RPMI8226 (cell line): ENCODE measurements at places on chromosomes 7 and 10.

DNA sequence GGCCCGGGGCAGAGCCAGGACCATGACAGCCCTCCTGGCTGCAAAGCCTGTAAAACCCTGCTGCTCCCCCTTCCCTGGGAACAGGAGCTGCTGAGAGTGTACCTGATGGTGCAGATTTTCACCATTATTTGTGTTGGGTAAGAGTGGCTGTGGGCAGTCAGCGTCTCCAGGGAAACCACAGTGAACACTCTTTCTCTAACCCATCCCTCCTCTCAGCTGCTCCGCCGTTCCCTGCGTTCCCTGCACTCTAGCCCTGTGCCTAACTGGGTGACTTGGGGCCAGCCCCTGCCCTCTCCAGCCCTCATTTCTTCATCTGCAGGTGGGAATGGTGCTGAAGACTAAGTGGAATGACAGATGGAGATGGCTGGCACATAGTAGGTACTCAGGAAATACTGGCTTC is 75.9 kb upstream of the PCBD1 start:
- DNase-seq, result no peak

- no peak for DNase-seq
Measured at GRCh38 chr10:122264436-122264835, 6.7 kb upstream of the BTBD16 start.

DNA sequence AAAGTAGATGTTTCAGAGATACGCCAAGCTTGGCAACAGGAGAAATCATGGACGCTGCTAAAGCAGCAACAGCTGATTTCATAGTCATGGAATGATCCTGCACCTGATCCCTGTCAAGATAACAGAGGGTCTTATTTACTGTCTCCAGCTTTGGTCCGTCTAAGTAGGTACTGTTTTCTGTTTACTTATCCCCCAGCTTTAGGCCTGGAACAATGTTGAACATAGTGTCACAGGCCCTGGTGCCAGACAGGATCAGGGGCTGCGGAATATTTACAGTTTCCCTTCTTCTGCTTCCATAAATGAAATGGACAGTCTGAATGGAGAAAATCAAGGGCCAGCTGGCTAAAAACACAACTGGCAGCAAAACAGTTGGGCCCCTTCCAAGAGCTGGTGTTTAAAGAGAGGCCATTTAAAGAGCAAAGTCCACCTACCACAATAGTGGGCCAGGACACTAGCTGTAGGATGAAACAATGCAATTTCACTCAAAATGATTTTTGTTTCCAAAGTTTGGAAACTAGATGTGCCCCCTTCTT is 2.9 kb downstream of the GPR37 start:
- no peak for DNase-seq

- DNase-seq, result no peak
Measured at GRCh38 chr10:110508806-110509544, 11.3 kb downstream of the DUSP5 start.

GRCh38 chr7:20107582-20107981 is 109.6 kb downstream of the MACC1 start:
- no peak for DNase-seq

DNA sequence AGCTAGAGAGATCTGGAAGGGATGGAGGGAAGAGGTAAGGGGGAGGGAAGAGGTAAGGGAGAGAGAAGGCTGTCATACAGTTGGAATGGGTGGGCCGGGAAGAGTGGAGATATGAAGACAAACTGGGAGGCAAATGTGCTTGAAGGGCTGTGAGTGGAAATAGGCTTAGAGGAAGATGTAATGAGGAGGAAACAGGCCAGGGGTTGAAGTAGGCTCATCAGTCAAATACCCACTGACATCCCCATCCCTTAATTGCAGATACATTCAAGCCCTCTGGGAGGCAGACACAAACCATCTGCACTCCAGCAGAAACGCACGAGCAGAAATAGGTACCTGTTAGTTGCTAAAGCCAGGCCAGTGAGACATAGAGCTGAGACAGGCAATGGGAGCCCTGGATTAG is 2.1 kb downstream of the SYNPO2L start:
- peak; percentile 30 for DNase-seq

- DNase-seq, result no peak
Measured at GRCh38 chr7:6536262-6537260, 14.7 kb downstream of the GRID2IP start.

GRCh38 chr7:27118580-27118979 is 12.0 kb downstream of the HOXA4 start:
- DNase-seq, result no peak

- no peak for DNase-seq
Measured at GRCh38 chr7:147415991-147416390, 1174.6 kb upstream of the C7orf33 start.

DNA sequence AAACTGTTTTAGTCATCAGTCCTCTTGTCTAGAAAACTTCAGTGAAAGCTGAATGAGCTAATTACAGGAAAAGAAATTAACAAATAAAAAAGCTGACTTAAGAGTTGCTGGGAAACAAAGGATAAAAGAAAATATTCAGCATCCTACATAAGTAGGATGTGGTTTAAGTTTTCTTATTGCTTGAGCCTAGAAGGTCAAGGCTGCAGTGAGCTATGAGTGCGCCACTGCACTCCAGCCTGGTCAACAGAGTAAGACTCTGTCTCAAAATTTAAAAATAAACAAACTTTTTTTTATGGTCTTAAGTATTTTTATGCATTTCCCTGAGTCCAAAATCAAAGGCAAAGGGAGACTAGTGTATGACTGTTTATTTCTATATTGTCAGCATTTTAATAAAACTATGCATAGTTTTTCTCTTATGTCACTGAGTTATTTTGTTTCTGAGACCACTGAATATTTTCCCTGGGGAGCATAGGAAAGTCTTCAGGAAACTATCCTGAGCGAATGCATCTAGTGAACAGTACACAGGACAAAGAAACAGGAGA is 40.0 kb upstream of the LRRN3 start:
- no peak for DNase-seq

DNA sequence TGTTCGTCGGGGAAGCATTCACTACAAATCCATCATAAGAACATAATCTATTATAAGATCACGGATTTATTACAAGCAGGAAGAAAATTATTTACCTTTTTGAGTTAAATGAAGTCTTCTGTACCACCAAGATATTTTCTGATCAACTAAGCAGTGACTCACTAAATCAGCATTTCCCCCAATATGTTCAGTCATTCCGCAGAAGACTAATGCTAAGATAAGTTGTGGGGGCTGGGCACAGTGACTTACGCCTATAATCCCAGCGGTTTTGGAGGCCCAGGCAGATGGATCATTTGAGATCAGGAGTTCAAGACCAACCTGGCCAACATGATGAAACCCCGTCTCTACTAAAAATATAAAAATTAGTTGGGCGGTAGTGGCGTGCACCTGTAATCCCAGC is 144.2 kb upstream of the EGR2 start:
- no peak for DNase-seq

- no peak for DNase-seq
Measured at GRCh38 chr10:29554660-29555059, 80.1 kb downstream of the SVIL start.

DNA sequence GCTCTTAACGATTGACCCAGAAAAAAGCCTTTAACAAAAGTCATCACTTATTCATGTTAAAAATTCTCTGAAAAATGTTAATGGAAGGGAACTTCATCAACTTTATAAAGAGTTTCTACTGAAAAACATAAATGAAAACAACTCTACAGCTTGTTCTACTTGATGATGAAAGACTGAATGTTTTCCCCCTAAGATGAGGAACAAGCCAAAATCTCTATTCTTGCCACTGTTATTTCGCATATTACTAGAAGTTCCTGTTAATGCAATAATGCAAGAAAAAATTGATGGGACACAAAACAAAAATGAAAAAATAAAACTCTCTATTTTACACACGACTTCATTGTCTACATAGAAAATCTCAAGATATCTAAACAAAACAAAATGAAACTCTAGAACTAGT is 249.8 kb upstream of the AKR1E2 start:
- no peak for DNase-seq

DNA sequence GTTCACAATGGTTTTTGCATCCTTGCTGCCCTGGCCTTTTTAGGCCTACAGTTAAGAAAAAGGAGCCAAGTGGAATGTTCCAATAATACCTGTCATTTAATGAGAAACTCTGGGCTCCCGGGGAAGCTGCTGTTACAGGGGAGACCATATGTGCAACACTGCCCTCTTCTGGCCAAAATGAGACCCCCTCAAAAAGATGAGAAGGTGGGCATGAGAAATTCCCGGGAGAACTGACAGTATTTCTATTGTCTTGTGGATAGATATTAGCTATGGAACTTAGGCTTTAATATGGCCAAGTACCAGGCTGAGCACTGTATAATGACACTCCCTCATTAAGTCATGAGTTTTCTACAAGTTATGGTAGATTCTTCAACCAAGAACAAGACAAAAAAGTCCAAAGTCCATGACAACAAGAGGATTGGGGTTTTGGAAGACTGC is 99.4 kb downstream of the CCDC3 start:
- peak; percentile 53 for DNase-seq

GRCh38 chr10:98047009-98047741 is 16.8 kb upstream of the CRTAC1 start:
- no peak for DNase-seq

- no peak for DNase-seq
Measured at GRCh38 chr10:49844775-49845595, 82.9 kb upstream of the OGDHL start.

- no peak for DNase-seq
Measured at GRCh38 chr7:43513251-43513650, 69.7 kb upstream of the STK17A start.

DNA sequence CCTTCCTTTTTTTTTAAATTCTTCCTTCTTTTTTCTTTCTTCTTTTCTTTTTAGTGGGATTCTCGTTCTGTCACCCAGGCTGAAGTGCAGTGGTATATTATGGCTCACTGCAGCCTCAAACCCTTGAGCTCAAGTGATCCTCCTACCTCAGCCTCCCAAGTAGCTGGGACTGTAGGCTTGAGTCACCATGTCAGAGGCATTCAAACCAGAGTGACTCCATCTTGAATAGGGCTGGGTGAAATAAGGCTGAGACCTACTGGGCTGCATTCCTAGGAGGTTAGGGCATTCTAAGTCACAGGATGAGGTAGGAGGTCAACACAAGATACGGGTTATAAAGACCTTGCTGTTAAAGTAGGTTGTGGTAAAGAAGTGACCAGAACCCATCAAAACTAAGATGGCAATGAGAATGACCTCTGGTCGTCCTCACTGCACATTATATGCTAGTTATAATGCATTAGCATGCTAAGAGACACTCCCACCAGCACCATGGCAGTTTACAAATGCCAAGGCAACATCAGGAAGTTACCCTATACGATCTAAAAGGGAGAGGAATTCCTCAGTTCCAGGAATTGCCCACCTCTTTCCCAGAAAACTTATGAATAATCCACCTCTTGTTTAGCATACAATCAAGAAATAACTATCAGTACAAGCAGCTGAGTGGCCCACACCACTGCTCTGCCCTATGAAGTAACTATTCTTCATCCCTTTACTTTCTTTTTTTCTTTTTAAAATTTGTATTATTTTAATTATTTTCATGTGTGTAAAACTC is 99.0 kb upstream of the ITGB1 start:
- no peak for DNase-seq

GRCh38 chr10:110211465-110211843 is 4.0 kb downstream of the MXI1 start:
- DNase-seq, result no peak

DNA sequence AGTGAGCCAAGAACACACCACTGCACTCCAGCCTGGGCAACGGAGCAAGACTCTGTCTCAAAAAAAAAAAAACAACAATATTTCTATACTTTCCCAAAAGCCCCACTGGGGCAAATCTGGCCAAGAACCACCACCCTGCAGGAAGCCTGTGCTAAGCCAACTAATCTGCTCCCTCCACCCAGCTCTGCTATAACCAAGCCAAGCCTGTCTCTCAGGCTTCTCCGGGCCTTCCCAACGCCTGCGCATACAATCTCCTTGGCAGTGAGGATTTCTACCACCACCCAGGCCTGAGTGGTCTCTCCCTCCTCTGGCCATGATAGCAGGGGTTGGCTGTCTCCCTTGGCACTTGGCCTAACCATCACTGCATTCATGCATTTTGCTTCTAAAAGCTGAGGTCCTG is 14.2 kb downstream of the DDX56 start:
- no peak for DNase-seq

DNA sequence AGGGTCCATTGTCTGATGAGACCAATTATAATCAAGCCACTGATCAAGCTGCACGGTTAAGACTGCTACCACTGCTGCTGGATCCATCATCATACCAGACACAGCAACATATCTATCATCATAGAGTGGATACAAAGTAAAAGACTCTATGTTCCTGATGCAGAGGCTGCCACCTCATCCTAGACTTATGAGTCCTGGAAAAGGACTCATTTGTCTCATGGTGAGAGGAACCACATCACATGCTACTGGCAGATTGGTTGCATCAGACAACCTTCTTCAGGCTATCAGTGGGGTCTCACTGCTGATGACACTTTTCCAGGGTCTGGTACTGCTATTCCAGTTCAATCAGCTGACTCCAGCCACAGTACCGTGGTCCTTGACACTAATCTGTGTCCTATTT is 79.0 kb downstream of the ABI1 start:
- no peak for DNase-seq

DNA sequence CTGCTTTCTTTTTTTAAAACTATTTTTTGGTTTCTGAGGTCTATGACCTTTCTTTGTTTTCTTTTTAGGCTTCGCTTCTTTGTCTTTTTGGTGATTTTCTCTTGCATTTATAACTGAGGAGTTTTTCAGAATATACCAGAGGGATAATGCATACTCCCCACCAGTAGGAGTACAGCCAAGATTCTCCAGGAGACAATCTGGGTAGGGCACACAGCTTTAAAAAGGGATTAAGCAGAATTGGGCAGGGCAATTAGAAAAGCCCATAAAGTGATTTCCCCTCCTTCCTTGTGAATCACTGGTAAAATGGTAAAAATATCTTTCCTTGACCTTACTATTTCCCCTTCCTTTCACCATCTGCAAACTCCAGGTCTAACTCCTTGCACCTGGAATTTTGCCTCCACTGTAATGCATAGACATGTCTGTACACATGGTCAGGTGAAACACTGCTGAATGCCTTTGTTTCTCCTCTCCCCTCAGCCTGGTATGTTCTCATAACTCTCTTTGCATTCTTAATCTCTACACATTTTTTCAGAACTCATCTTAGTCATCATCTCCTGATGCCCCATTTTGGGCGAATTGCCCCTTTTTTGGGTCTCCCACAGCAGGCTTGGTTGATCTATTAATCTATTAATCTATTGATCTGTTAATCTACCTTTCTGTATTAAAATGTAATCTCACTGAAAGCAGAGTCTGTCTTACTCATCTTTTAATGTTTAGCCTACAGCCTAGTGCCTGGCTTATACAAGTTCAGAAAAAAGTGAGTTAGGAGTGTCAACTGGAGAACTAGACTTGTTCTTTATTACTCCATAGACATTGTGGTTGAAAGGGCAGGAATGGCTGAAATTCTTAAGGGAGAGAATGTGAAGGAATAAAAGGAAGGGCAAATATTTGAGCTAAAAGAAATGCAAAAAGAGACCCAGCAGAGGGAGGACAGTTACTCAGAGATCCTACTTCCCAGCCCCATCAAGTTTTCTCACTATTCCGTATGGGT is 64.6 kb downstream of the MDFIC start:
- DNase-seq, result no peak

GRCh38 chr10:112538168-112538567 is 91.2 kb downstream of the VTI1A start:
- no peak for DNase-seq
